ENCODE measurements at places on chromosomes 16 and 17.

- peak; percentile 11 for DNase-seq
Observed at GRCh38 chr16:4661661-4662060, 31.7 kb upstream of the NUDT16L1 start.

DNA sequence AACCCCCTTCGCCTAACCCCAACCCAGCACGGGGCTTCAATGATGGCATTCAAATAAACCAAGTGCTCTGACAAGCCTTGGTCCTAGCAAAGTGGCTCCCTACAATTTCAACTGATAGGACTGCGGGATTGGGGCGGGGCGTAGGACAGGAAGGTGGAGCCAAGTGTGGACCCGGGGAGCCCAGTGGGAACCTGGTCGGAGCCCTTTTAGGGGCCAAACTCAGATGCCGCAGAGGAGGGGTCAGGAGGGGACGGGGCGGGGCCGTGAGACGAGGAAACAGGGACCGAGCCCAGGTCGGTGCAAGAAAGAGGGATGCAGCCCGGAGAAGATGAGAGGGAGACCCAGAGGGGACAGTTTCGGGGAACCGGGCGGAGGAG lies 13.2 kb upstream of the CDIPT start:
- DNase-seq = no peak

DNA sequence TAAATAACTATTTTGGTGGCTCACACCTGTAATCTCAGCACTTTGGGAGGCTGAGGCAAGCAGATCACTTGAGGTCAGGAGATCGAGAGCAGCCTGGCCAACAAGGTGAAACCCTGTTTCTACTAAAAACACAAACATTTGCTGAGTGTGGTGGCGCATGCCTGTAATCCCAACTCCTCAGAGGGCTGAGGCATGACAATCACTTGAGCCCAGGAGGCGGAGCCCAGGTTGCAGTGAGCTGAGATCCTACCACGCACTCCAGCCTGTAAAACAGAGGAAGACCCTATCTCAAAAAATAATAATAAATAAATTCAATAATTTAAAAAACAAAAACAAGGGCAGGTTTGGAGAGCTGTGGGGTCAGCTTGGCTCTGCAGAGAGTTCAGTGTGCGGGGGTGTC lies 5.7 kb upstream of the SLC4A1 start:
- no peak for DNase-seq

DNA sequence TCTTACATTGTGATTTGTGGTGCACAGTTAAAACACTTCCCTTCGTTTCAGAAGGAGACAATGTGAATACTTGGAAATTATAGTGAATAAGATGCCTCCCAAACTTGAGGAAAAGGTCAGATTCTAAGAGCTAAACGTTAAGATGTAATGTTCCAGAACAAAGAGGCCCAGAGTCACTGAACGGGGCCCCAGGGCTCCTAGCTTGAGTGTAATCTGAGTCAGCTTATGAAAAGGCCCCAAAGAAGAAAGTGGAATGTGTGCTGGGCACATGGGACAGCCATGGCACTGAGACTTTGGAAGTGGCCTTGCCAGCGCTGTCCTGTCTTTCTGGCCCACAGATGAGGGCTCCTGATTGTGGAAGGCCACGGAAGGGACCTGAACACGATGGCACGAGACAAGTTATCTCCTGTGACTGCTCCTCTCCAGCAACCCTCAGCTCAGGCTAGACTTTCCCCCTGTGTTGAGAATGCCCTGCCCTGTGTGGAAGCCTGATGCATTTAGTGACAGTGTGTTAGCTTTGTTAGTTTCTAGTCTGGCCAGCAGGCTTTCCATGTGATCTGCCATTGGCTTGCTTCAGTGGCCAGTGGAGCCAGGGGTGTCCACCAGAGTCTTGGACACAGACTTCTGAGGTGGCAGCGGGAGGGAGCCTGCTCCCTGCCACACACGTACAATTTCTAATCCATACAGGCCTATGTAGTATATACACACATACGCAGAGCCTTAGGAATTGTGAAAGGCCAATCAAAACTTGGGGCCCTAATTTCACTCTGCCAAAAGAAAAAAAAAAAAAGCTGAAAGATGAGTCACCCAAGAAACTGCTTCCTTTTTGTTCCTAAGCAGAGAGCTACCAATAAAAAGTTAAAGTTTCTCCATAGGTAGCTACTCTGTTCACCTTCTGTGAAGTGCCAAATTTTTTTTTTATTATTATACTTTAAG lies 13.1 kb downstream of the SPATA33 start:
- no peak for DNase-seq

DNA sequence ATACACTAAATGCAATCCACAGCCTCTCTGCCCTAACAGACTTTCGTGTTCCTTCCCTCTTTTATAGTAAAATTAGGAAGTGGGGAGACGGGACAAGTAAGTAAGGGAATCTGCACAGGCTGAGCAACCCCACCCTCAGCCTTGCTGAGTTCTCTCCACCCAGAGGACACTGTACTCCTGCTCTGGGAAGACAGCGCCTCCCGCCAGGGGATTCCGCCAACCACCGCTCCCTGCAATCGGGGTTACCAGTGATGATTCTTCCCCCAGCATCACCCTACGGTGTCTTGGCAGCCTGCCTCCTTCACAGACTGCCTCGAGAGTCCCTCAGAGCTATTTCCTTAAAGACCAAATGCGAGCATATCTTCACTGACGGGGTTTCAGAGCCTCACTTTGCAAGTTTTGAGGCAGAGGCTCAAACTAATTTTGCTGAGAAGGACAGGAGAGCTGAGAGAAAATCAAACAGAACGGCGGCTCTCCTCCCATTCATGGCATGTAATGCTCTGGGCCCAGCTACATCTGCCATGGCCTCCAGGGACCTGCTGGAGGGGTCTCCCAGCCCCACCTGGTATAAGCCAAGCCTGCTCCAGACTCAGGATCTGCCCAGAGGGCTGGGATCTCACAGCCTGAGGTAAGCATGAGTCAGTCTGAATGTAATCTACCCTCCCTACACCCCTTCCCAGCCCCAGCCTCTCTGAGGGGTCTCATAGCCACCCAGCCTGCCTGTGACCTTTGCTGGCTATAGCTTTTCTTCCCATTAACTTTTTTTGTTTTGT lies 22.7 kb upstream of the ASGR2 start:
- no peak for DNase-seq

GRCh38 chr17:66684261-66684660 lies 150.7 kb upstream of the CACNG5 start:
- DNase-seq = no peak

DNA sequence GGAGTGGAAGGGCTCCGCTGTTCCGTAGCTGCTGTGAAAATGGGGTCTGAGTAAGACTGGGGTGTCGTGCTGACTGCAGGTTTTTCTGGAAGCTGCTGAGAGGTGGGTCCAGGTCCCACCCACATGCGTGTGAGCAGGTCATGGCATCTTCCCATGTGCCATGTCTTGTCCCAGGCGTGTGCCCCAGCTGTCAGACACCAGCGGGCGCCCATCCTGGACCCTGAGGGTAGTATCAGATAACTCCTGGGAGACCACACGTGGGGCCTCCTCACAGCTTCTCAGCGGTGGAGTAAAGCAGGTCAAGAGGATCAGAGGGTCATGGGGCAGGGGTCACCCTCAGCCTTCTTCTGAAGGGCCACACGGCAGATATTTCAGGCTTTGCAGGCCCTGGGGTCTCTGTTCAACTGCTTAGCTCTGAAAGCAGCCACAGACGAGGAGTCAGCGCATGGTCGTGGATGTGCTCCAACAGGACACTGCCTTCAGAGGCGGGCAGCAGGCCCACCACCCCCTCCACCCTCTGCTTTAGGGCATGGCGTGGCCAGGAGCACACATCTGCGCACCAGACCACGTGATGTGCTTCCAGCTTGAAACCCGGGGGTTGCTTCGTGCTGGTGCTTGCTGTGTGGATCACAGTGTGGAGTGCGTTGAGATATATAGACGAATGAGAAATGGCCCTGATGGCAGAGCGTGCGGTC lies 68.7 kb downstream of the BANP start:
- no peak for DNase-seq
